ENCODE measurements at places on chromosomes 3 and 15. TPM values are rescaled to one million over a fixed set of nuclear protein-coding genes. Genes with fewer than 3 reads are reported as not detected.

The RTP3 gene
- not detected for polyA plus RNA-seq

The SLC9C1 gene
- not detected for polyA plus RNA-seq

The CADPS gene
- polyA plus RNA-seq = not detected

The EIF2A gene
- 55.3 TPM for polyA plus RNA-seq

The ZNF660 gene
- polyA plus RNA-seq = 0.44 TPM

The CCDC33 gene
- polyA plus RNA-seq = not detected

The COPS2 gene
- 14.8 TPM for polyA plus RNA-seq

The LMLN gene
- 4.4 TPM for polyA plus RNA-seq

The PP2D1 gene
- polyA plus RNA-seq = not detected

The ALAS1 gene
- polyA plus RNA-seq = 72.1 TPM
